ENCODE measurements at places on chromosomes 7 and 10.

GRCh38 chr7:38374507-38374906, 101.1 kb upstream of the TARP start:
- peak; percentile 67 for DNase-seq

DNA sequence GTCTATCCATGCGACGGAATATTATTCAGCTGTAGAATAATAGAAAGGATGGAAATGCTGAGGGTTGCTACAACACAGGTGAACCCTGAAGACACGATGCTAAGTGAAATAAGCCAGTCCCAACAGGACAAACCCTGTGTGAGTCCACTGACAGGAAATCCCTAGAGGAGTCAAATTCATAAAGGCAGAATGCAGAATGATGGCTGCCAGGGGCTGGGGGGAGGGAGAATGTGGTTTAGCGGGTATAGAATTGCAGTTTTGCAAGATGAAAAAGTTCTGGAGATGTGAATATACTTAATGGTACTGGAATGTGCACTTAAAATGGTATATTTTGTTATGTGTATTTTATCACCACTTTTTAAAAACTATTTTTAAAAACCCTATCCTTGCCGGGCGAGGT, 36.9 kb upstream of the DOCK1 start:
- no peak for DNase-seq

DNA sequence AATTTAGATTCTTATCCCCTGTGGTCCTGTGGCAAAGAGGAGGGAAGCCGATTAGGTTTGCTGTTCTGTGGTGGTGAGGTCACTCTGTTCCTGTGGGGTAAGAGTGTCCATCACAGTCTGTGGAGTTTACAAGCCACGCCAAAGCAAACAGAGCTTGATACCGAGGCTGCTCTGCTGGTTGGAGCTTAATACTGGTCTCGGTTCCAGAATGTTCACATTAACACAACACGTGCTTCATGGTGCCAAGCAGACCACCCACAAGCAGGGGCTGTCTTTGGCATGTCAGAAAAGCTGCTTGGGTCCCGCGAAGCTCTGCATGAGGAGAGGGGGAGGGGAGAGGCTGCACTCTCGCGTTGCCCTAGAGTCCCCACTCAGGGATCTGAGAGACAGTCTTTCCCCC, 47.5 kb downstream of the DNAJB6 start:
- DNase-seq = no peak

DNA sequence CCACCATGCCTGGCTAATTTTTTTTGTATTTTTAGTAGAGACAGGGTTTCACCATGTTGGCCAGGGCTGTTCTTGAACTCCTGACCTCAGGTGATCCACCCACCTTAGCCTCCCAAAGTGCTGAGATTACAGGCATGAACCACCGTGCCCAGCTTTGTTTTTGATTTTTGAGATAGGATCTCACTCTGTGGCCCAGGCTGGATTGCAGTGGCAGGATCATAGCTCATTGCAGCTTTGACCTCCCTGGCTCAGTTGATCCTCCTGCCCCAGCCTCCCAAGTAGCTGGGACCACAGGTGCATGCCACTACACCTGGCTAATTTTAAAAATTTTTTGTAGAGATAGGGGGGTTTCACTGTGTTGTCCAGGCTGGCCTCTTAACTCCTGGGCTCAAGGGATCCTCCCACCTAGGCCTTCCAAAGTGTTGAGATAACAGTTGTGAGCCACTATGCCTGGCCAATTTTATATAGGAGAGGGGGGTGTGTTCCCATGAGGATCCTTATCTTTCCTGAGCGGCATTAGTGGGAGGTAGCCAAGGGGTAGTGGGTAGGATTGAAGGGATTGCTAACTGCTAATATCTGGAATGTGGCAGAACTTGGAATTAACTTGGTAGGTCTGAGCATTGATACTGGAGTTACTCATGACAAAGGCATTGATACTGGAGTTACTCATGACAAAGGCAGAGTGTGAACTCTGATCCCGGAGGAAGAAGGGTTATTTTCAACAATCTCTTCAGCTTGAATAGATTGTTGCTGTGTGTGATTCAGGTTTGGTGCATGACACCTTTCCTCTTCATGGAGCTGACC, 1.0 kb upstream of the NOLC1 start:
- no peak for DNase-seq

DNA sequence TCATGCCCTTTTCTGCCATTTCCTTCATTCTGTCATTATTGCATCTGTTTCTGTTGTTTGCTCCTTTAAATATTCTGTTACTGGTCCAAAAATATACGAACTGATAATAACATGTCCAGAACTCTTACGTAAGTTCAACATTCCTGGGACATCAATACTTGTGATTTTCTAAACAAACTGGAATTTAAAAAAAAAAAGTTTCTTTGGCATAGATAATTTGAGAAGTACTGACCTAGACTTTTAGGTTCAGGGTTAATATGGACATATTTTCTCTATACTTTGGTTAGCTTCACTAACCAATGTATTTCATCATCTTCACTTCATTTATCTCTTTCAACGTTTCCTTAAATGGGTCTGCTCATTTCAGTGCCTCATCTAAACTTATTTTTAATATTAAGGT, 147.3 kb downstream of the JMJD1C start:
- DNase-seq = no peak

GRCh38 chr7:93551063-93551895, 23.2 kb downstream of the CALCR start:
- DNase-seq = no peak

DNA sequence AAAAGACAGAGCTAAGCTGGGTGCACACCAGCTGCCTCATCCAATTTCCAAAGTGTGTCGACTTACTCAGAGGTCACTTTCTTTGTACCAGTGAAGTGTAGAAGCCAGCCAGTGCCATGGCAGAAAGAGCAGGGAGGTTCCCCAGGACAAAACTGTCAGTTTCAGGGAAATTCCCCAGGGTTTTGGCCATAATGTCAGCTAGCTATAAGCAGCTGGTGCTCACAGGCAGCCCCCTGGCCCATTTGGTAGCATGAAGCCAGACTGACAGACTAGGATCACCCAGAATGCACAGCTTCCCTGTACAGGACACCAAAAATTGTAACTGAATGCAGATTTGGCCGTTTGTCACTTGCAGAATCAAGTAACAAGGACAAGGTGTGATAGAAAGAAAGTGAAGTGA, 28.6 kb downstream of the MRPL32 start:
- no peak for DNase-seq

GRCh38 chr7:68805159-68805558, 793.1 kb upstream of the AUTS2 start:
- DNase-seq = no peak

DNA sequence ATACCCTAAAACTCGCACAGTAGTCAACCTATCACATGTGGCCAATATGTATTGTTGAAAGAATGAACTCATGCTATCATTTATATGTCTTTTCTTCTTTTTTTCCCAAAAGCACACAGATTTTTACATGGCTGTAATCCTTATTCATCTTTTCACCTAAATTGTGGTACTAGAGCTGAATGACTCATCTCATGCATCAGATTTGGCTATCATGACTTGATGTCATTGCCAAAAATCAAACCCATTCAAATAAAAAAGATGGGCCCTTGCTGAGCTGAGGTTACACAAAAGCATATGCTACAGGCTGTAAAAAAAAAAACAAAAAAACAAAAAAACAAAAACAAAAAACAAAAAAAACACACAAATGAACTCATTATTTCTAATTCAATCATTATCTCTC, 3.3 kb upstream of the LMOD2 start:
- no peak for DNase-seq

GRCh38 chr7:71518880-71519279, 386.9 kb downstream of the GALNT17 start:
- no peak for DNase-seq
